NAMALWA (cell line): ENCODE measurements at places on chromosomes 7 and 10.

DNA sequence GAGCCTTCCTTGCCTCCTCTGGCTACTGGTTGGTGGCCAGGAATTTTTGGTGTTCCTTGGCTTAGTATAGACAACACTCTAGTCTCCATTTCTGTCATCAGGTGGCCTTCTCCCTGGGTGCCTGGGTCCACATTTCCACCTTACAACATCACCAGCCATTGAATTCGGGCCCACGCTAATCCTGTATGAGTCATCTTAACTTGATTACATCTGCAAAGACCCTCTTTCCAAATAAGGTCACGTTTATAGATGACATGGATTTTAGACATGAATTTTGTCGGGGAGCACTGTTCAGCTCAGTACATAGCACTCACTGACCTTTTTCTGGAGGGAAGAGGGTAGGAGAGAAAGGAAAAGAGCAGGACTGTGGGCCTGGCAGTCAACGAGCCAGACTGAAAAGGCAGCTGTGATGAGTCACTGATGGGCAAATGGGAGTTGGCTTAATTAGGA, 39.4 kb downstream of the MMRN2 start:
- no peak for DNase-seq

DNA sequence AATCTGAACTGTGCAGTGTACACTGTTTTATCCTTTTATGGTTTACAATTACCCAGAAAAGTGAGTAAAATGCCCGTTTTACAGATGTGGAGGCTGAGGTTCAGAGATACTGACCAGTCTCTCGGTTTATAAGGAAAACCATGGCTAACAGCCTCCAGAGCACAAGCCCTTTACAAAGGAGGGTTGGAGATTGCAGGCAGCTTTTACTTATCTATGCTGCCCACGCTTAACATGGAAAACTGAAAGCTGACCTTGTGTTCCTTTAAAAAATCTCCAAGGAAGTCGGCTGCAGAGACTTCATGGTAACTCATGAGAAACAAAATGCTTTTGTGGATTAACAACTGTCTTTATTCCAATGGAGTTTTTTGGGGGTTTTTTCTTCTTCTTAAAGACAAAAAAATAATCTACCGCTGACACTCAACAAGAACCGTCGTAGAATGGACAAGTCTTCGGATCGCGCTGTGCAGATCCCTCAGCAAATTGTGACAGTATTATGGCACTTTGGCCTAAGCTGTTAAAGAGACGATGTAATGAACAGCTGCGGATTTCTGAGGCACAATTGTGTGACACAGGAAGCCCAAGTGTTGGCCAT, 654 bp upstream of the SLF2 start:
- DNase-seq = no peak

GRCh38 chr10:129375171-129375570, 91.9 kb upstream of the MGMT start:
- DNase-seq = no peak

DNA sequence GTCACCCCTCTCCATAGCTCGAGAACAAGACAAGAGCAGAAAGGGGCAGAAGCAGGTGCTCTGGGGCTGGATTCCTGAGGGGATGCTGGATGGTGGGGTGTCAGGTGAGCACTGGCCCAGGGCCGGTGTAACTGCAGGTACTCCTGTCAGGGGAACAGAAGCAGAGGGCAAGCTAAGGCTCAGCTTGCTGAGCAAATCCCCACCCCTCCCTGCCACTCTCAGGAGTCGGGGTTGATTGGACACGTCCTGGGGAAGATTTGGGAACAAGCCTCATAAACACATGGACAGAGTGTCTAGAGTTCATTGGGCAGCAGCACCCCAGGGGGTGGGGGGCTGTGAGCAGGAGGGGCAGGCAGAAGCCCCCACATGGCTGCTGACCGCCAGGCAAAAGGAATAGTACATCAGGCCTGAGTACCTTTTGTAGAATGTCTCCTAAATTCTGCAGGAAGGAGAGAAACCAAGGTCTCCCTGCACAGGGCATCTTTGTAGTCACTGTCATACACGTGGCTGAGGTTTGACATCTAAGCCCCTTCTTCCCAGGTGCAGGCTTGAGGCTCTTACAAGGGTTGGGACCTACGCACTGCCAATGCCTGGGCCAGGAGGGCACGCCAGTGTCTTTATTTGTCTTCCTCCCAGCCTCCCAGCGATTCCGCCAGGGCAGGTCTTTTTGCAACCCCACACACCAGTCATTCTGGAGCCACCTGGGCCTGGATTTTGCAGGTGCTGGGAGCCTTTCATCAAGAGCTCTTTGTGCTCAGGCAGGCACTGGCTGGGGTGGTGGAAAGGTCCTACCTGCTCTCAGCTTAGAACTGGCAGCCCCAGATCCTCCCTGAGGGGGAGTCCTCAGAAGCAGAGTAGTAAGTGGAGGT, 2.8 kb downstream of the CALML3 start:
- no peak for DNase-seq

- DNase-seq = no peak
Measured at GRCh38 chr10:87713707-87714106, 54.0 kb downstream of the PAPSS2 start.

DNA sequence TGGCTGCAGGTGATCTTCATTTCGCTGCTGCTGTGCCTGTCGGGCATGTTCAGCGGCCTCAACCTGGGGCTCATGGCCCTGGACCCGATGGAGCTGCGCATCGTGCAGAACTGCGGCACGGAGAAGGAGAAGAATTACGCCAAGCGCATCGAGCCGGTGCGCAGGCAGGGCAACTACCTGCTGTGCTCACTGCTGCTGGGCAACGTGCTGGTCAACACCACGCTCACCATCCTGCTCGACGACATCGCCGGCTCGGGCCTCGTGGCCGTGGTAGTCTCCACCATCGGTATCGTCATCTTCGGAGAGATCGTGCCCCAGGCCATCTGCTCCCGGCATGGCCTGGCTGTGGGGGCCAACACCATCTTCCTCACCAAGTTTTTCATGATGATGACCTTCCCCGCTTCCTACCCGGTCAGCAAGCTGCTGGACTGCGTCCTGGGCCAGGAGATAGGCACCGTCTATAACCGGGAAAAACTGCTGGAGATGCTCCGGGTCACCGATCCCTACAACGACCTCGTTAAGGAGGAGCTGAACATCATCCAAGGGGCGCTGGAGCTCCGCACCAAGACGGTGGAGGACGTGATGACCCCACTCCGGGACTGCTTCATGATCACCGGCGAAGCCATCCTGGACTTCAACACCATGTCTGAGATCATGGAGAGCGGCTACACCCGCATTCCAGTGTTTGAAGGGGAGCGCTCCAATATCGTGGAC, 1.3 kb downstream of the CNNM2 start:
- no peak for DNase-seq

- DNase-seq = no peak
Measured at GRCh38 chr7:84783141-84783778, 403.6 kb downstream of the SEMA3D start.

DNA sequence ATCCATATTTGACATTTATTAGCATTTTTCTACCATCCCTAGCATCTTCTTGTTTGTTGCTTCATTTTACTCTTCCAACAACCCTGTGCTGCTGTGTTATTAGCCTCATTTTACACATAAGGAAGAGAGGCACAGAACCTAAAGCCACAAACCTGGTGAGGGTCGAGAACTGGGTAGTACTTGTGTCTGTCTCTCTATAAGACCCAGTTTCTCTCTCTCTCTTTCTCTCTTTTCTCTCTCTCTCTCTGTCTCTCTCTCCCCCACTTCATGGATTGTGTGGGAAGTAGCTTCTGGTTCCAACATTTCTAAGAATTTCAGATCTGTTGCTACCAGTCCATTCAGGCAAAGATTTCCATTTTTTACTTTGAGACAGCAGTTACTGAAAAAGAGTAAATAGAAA, 1.4 kb upstream of the FRA10AC1 start:
- no peak for DNase-seq

DNA sequence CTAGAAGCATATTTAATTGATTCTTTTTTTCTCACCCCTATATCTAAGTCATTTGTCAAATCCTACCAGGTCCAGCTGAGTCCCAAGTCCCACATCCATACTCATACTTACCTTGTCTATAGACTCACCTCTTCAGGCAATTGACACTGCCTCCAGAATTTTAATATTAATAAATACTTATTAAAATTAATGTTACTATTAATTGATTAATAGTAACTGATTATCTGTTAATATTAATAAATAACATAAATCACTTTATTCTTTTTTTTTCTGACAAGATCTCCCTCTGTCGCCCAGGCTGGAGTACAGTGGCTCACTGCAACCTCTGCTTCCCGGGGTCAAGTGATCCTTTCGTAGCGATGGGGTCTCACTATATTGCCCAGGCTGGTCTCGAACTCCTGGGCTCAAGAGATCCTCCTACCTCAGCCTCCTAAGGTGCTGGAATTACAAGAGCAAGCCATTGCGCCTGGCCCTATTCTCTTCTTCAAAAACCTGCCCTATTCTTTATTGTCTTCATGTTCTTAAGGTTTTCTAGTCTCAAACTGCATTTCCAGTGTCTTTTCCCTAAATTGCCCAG, 94.4 kb downstream of the ZNF277 start:
- DNase-seq = no peak

- no peak for DNase-seq
Measured at GRCh38 chr10:16950656-16951601, 133.7 kb upstream of the RSU1 start.

DNA sequence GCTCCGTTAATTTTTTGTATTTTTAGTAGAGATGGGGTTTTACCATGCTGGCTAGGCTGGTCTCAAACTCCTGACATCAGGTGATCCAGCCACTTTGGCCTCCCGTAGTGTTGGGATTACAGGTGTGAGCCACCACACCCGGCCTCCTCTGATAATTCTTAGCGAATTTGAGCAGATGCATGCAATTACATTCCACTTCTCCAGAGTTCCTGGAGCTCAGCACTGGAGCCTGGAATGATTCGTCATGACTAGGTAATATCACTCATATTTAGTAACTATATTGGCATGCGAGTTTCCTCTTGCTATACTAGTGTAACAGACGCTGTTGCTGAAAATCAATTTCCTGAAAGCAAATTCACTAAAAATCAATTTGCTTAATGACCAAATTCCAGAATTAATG, 86.8 kb downstream of the MKX start:
- no peak for DNase-seq

DNA sequence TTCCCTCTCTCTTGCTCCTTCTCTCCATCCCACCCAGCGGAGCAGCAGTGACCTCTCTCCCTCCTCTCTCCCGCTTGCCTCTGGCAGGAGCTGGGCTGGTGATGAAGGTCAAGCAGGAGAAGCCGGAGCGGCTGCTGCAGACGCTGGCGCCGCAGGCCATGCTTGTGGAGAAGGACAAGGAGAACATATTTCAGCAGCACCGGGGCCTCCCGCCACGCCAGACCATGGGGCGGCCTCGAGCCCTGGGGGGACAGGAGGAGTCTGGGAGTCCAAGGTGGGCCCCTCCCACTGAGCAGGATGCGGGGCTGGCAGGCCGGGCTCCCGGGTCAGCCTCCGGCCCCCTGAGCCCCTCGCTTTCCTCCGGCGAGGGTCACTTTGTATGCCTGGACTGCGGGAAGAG, 17.3 kb downstream of the ZNF775 start:
- DNase-seq = no peak

- no peak for DNase-seq
Measured at GRCh38 chr10:131774681-131775085, 126.1 kb upstream of the PPP2R2D start.

GRCh38 chr10:112454910-112455779, 8.1 kb downstream of the VTI1A start:
- no peak for DNase-seq

DNA sequence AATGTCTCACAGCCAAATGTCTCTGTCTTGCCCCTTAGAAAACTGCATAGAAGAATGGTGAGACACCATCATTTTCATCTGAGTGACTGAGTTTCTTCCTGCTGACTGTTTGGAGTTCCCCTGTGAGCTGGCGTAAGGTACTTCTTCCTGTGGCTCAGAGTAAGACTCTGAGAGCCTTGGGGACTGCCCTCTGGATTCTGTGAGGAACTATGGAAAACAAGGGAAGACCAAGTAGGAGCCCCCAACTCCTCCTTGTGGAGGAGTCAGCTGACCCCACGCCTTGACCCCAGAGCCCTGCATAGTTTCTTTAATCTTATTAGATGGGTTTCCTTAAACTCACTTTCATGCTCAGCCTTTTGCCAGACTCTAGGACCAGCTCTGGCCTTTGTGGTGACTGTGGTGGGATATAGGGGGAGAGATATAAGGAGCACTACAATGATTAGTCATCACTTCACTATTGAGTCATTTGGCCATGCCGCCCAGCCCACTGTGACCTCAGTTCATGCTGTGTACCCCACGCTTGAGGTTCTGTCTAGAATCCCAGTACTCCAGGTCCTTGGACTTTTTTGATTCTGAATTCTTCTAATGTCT, 51.8 kb upstream of the FAM133B start:
- no peak for DNase-seq

DNA sequence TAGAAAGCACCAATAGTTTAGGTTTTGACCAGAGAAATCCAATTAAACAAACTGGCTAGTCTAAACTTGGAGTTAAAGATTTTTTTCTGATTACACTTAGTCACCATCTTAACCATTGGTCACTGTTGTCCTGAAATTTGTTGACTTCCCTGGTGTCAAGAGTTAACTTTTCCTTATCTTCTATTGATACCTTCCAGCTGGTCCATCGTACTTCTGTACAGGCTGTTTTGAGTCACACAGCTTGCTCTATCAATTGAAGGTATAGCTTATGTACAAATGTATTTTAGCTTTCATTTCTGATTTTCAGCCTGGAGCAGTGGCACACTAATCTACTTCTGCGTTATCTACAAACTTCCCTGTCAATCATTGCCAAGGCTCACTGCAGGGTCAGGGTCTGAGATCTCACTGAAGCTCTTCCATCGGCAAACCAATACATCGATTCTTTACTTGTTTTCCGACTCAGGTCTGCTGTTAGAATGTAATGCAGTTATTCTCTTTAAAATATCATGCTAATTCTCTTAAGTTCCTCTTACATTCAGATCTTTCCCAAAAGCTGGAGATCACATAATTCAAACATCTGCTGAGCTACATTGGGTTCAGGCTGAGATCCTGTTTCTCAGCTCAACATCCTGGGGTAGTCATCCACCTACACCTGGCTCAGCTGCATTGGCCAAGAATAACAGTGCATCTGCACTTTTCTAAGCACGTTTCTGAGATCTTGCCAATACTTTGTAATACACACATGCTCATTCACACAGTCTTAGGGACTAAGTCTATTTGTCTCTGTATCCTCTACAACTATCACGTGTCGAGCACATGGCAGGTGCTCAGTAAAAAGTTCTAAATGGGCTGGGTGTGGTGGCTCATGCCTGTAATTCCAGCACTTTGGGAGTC, 11.3 kb downstream of the MRPS33 start:
- DNase-seq = no peak

DNA sequence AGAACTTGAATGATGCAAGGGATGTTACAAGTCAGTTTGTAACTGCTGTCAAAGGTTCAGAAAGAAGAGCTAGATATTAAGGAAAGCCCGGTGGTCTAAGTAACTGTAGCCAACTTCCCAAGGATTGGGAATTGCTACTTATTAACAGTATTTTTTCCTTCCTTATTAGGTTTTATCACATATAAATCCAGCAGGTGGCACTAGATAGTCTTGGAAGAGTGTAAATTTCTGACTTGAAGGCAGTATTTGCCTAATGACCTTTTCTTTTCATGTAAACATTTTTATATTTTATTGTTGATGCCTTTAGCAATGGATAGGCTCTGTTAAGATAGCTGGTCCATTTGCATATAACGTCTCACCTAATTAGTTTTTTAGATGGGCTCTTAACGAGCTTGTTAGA, 51.2 kb downstream of the ANLN start:
- DNase-seq = peak; percentile 40
